ENCODE measurements at places on chromosomes 6 and 20.

DNA sequence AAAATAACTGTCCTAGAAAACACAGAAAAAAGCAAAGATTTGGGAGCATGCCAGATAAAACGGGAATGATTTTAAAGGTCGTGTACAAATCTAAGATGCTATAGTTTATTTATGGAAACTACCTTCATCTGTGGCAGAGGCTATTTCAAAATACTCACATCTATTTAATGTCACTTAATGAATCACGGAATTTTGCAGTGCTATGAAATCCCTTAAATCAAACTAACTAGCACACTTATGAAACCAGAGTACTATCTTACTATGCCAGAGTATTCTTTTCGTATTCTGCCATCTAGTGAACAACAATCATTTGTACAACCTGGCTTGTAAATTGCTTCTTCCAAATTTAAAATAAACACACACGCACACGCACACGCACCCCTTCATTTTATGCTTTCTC is 77.9 kb upstream of the BMP5 start:
- DNase-seq = no peak

DNA sequence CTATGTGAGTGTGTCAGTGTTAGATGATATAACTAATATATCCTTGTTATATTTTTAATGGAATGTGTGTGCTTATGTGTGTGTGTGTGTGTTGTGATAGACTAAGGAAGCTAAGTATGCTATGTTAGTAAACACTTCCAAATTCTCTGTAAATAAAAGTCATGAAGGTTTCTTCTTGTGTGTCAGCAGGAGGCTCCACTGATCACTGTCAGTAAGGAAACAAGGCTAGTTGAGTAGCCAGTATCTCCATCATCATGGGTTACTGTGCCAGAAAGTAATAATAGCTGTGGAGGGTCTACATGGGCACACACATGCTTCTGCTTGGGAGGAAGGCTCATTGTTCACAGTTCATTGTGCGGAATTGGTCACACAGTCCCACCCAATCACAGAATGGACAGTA is 302.8 kb upstream of the RNF217 start:
- DNase-seq = no peak

DNA sequence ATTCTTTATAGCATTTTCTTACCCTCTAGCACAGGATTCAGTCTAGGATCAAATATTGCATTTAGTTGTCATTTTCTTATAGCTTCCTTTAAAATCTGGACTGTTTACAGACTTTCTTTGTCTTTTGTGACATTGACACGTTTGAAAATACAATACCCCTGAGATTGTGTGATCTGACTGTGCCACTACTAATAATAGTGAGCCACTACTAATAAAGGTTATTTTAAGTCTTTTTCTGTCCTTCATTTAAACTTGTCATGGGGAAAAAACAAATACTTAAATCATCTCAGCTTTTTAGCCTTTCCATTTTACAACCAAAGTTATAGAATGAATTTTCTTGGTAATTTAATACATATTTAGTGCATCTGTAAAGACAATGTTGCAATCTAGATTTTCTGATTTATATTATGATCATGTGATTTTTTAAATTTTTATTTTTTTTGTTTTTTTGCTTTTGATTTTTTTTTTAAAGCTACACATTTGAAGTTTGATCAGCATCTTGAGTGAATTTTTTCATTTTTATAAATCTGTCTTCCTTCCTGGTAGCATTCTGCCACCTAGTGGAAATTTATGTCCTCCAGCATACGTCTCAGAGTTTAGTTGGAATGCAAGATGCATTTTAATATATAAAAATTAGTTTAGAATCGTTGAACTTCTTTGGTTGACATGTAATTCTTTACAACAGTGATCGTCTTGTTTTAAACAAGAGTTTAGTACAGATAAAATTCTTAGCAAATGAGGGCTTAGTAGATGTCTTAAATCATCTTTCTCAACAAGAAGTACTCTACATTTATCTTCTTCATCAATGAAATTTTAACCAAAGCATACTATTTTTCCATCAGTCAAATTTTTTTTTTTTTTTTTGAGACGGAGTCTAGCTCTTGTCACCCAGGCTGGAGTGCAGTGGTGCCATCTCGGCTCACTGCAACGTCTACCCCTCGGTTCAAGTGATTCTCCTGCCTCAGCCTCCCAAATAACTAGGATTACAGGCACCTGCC is 119.4 kb downstream of the NCOA3 start:
- DNase-seq = no peak

GRCh38 chr6:160043784-160044183 is 74.9 kb downstream of the IGF2R start:
- no peak for DNase-seq

DNA sequence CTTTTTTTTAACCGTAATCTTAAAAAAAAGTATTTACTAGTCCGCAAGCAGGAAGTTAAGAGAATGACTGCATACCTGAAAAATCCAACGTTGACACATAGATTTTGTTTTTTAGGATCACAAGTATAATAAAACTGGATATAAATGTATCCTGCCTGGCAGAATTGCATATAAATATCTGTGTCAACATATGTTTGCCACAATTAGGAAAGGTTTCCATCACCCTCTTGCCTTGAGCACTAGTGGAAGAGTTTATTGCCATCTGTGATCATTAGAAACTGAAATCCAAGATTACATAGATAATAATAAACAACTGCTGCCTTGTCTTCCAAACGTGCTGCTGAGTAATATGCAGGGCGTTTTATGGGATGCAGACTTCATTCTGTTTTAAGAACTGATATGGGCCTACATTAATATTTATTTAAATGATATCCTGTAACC is 27.9 kb downstream of the PLEKHG1 start:
- no peak for DNase-seq

- DNase-seq = no peak
Observed at GRCh38 chr6:161400671-161401070, 126.8 kb upstream of the AGPAT4 start.

DNA sequence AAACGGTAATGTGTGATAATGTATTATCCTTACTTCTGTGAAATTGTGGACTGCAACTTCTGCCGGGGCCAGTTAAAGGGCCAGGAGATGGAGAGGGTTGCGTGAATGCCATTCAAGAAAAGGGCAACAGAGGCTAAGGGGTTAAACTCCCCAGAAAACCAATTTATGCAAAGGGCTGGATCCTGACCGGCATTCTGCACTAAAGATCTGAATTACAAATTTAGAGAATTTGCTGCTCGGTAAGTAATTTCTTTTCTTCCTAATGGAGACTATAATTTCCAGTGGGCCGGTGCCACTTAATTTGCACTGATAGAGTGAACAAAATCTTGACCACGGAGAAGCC is 130.1 kb downstream of the BCAS1 start:
- DNase-seq = no peak

DNA sequence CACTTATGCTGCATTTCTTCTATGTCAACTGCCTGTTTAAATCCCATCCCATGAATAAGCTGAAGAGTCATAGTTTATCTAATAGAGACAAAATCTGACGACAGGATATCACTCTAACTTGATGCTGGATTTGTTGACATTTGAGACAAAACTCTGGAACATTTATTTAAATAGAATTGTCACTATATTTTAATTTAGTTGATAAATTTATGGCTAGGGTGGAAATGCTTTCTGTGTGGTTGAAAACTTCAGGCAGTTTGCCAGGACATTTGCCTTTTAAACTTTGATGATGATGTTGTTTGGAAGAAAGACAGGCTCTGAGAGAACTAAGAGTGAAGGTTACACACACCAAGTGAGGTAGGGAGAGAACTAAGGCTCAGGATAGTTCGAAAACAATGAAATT is 68.1 kb downstream of the GJA1 start:
- DNase-seq = no peak

DNA sequence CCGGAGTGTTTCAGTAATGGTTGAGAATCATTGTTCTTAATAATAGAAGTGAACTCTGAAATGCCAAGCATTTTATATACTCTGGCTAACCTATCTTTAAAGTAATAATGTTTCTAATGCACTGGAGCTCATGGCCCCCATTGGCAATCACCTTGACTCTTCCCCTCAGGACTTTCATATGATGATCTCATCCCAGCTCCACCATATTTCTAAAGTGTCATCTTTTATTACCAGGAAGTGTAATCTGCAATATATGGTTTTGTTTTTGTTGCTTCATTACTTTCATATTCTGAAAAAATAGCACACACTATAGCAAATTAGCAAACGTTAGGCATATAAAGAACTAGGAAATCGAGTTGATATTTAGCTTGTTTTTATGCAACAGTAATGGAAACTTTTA is 60.3 kb downstream of the TULP4 start:
- no peak for DNase-seq

GRCh38 chr6:139325686-139326085 is 33.9 kb upstream of the TXLNB start:
- no peak for DNase-seq

GRCh38 chr6:10556992-10557391 is 35.8 kb downstream of the GCNT2 start:
- DNase-seq = no peak
